ENCODE measurements at places on chromosomes 11 and 22. TPM values are rescaled to one million over a fixed set of nuclear protein-coding genes. Genes with fewer than 3 reads are reported as not detected.
A peak's percentile ranks its signal among the peaks of the same experiment; 100 is the strongest.

IGLL1 gene
- not detected for total RNA-seq

GRCh38 chr11:86062719-86063118, 6.2 kb downstream of the PICALM start:
- DNase-seq = no peak

DNA sequence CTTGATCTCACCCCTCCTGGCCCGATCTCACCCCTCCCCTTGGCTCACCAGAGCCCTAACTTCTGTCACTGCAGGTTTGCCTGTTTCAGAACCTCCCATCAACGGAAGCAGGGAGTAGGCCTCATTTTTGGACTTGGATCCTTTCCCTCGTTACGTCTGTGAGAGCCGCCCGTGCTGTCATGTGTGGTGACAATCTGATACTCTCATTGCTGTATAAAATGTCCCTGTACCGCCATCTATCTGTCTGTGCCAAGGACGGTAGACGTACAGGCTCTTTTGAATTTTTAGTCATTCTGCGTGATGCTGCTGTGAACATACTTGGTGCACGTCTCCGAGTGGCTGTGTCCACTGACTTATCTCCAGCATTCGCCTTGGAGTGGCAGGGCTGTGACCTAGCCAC, 1163.1 kb downstream of the BRD1 start:
- no peak for DNase-seq

GRCh38 chr11:128379587-128380580, 207.5 kb downstream of the ETS1 start:
- DNase-seq = no peak

GRCh38 chr11:27754035-27755017, 54.1 kb upstream of the BDNF start:
- DNase-seq = no peak

GRCh38 chr11:26519469-26519868, 52.6 kb downstream of the MUC15 start:
- no peak for DNase-seq

ENDOD1 gene
- total RNA-seq = 107 TPM

DNA sequence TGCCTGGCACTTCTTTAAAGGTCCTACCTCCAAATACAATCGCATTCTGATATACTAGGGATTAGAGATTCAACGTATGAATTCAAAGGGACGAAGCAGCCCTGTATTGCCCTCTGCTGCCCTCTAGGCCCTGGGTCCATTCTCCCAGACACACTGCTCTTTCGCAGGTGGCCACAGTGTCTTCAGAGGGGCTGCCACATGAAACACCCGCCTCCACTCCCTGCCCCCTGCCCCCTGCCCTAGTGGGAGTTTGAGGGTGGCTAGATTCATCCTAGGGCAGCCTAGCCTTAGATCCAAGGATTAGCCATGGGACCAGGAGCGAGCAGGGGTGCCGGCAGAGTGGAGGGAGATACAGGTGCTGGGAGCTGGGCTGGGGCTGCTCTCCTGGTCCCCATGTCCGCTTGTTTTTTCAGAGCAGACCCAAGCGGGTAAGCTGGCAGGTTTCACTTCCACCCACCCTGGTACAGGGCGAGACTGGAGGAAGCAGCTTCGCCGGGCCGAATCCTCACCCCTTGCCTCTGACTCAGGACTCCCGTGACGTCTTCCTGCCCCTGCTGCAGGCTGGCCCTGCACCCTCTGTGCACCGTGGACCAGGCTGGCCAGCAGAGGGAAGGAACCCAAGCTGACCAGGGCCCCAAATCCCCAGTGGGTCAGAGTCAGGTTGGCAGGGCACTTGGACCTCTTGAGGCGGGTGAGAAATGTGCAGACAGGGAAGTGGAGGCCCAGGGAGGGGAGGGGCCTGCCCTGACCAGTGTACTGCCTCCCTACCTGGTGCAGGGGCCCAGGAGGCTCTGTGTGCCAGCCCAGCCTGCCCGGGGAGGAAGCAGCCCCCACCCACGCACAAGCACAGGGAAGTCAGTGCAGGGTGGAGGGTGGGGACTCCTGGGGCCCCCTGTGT, 28.4 kb upstream of the HMOX1 start:
- peak; percentile 34 for DNase-seq

GRCh38 chr11:44104481-44105294, 9.2 kb downstream of the EXT2 start:
- DNase-seq = no peak

DNA sequence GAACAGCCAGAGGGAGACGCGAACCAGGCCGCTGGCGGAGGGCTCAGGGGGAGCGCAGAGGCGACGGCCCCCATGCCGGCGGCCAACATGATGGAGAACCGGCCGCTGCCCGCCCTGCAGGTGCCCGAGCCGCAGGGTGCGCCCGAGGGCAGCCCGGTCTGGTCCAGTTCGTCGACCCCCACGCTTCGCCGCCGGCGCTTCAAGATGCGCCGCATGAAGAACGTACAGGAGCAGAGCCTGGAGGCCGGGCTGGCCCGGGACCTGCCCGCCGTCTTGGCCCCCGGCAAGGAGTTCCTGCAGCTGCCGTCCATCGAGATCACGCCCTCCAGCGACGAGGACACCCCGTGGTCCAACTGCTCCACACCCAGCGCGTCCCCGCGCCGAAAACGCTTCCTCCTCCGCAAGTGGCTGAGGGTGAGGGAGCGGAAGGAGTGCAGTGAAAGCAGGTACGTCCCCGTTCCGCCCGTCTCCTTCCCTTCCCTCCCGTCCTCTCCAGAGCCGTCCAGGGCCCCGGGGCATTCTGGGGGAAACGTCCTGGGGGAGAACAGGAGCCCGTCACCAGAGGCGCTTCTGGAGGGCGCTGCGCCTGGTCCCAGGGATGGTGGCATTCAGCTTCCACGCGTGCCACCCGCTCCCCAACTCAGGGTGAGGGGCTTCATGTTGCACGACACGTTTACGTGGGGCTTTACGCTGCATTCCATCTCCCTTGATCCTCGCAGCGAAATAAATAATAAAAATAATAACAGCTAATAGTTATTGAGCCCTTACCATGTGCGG, 840 bp downstream of the GRAMD1B start:
- DNase-seq = peak; percentile 37

- no peak for DNase-seq
These were observed 12.6 kb downstream of the PPARA start for GRCh38 chr22:46162771-46163556.

ADAMTS15 gene
- 0.51 TPM for total RNA-seq

- peak; percentile 72 for DNase-seq
These were observed 2.5 kb downstream of the CPT1A start for GRCh38 chr11:68839054-68839865.

GRCh38 chr11:14422814-14423182, 63.8 kb upstream of the RRAS2 start:
- no peak for DNase-seq

C1QTNF4 gene
- 64.7 TPM for total RNA-seq

DNA sequence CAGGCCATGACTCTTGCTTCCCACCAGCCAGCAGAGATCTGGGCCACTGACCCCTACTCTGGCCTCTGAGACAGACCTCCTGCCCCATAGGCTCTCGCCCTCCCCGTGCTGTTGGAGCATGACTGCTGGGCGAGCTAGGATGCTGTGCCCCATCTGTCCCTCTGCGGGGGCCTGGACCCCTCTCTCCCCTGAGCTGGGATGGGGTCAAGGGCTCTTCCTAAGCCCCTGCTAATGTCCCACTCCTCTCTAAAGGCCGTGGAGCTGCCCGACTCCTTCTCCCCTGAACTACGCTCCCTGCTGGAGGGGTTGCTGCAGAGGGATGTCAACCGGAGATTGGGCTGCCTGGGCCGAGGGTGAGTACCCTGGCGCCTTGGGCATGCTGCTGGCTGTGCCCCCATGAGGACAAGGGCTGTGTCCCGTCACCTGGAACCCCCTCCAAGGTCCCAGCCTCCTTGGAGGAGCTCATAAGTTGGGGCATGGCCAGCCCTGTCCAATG, 6.2 kb upstream of the ANKRD13D start:
- DNase-seq = no peak

- DNase-seq = peak; percentile 72
These were observed 726 bp downstream of the ST3GAL4 start for GRCh38 chr11:126355926-126356897.

DNA sequence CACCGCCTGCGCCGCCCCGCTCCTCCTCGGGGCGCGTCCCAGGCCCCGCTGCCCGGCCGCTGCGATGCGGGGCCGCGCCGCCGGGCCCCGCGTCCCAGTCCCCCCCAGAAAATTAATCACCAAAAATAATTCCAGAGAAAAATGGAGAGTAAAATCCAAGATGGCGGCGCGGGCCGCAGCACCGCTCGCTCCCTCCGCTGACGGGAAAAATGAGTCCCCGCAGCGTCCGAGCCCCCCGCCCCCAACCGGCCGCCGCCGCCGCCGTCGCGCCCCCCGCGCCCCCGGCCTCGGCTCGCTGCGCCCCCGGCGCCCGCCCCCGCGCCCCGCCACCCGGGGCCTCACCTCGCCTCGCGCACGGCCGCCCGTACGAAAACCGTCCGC, at the start of gene KMT5B:
Gene KMT5B (minus strand): TSS at position 162 of the 381 bp plus-strand sequence. CDS start 23,220 bp downstream, outside the sequence.
- peak; percentile 24 for DNase-seq

DNA sequence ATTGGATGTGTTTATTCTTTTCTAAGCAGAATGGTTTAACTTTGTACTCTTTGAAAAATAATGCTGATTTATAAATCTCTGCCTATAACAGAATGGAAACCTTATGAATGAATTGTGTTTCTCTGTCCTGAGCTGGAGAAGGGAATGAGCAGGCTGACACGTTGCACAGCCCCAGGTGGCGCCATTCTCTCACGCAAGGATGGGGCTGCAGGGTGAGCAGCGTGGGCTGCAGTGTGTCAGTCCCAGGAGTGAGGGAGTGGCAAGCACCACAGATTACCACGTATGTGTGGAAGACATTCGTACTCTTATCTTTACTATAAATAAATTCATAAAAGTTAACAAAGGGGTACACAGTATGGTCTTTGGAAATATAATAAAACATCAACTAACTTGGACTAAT, 33.4 kb downstream of the FDX1 start:
- DNase-seq = peak; percentile 59

AIP gene
- 70.0 TPM for total RNA-seq

- DNase-seq = no peak
These were observed 1.4 kb downstream of the KCNC1 start for GRCh38 chr11:17735818-17736578.

DNA sequence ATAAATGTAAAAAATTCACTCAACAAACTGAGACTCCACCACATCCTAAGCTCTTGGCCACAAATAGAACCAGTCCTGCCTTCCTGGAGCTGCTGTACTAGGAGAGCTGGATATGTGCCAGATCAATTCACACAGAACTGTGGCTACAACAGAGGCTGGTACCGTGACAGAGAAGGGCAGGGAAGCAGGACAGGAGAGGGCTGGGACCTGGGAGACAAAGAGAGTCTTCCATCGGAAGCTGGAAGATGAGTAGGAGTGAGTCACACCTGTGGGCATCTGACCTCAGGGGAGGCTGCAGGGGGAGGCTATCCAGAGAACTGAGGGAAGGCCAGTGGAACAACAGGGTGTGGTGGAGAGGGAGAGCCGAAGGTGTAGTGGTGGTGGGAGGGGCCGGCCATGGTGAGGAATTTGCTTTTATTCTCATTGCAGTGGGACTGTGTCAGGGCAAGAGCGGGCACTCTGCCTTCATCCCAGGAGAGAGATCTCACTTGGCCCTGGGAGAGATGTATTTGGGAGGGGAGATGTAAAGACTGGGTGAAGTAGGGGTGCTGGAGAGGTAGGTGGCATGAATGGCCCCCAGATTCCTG, 1.9 kb upstream of the LTBP3 start:
- no peak for DNase-seq

ARHGAP20 gene
- 19.5 TPM for total RNA-seq

- no peak for DNase-seq
These were observed 5.4 kb downstream of the PLA2G6 start for GRCh38 chr22:38176170-38176741.

GRCh38 chr11:13850231-13851005, 112.1 kb upstream of the SPON1 start:
- DNase-seq = no peak

Measured in dorsolateral prefrontal cortex (tissue), 122 donors.